ENCODE measurements at places on chromosomes 6 and 20. TPM values are rescaled to one million over a fixed set of nuclear protein-coding genes. Genes with fewer than 3 reads are reported as not detected.
A peak's percentile ranks its signal among the peaks of the same experiment; 100 is the strongest.

- DNase-seq, result no peak
Observed at GRCh38 chr6:87738000-87738399, 36.0 kb upstream of the AKIRIN2 start.

- DNase-seq, result no peak
Observed at GRCh38 chr6:63537201-63537958, 34.9 kb upstream of the LOC128125822 start.

DNA sequence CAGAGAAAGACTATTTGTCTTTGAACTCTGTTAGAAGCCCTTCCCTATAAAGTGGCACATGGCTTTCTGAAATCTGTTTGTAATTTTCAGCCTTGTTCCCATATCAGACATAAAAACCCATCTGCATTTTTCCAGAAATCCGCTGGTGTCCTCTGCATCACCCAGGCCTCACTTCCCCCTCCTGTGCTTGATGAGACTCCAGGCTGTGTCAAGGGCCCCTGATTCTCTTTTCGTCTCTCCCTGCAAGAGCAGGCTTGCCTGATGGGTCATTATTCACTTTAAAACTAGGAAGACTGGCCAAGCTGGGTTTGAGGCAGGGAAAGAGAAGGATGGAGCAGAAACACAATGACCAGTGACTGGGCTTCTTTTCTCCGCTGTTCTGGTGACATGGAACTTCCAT, 10.6 kb upstream of the PROKR2 start:
- no peak for DNase-seq

- DNase-seq, result no peak
Observed at GRCh38 chr20:43728686-43729255, 2.0 kb upstream of the GTSF1L start.

DNA sequence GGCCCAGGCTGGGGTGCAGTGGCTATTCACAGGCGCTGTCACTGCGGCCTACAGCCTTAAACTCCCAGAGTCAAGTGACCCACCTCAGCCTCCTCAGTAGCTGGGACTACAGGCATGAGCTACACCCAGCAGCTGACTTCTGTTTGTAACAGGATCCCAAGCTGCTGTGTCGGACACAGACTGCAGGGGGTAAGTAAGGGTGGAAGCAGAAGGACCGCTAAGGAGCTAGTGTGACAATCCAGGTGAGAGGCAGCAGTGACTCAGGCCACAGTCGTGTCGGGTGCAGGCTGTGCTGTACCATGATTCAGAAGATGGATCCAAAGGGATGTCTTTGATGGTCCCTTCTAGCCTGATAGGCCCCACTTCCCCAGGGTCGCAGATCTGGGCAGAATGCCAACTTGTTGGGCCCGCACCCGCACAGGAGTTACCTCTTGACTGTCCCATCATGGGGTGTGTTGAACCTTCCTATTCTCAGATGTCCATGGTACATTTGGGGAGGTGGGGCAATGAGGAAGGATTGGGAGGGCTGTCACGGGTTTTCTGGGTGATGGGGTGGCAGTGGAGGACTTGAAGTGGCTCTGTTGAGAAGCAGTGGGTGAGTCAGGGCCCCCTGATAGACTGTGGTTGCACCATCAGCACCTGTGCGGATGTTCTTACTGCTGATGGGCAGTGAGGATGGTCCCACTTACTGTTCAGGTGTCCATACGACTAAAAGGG, 25.3 kb downstream of the AAR2 start:
- no peak for DNase-seq

DNA sequence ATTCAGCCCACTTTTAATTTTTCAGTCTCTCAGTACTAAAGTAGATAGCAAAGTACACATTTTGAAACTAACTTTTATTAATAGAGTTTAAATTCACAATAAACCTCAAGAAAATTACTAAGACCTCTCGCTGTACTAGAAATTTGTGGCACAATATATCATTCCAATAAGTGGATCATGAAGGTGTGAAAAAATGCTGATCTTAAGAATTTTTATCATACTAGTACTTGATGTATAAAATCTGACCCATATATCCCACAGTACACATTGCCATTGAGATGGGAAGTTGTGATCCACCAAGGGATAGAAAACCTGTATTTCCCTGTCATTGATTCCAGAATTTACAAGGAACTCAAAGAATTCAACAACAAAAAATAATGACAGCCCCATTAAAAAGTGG, 85.7 kb downstream of the DCDC2 start:
- no peak for DNase-seq

- DNase-seq, result no peak
Observed at GRCh38 chr6:161100072-161100471, 108.5 kb downstream of the MAP3K4 start.

DNA sequence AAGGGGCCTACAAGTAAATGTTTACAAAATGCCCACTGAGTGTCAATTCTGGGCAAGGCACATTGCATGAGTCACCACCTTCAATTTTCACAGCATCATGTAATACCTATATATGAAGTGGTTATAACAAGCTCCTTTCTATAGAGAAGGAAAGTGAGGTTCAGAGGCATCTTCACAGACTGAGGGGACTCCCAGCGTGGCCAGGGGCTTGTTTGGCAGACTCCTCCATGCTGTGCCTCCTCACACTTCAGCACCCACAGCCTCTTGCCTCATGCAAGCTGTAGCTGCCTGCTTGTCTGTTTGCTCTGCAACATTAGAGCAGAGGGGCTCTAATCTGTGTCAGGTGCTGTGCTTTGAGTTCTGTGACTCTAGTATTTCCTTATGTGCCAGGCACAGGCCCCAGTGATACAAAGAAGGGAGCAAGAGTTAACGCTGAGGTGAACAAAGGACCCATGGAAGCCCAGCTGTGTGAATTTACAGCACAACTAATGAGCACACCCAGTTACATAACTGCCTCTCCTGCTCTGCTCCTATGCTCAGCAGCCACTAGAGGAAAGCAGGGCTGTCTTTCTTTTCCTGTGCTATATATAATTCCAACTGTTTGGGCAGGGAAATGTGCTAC, 72.3 kb downstream of the ZHX3 start:
- no peak for DNase-seq

DNA sequence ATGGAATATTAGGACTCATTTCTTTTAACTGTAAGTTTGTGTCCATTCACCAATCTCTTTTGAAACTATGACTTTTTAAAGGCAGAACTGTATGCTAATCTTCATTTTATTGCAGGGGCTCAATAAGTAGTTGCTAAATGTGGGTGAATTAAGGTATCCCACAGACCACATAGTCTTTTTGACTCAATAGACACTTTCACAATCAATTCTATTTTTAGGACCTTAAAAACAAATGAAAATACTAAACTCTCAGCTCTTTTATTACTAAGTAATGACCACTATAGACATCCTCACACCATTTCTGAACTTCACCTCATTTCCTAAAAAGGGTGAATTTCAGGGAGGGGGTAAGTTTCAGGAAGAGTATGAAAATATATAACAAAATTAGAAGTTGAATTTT, 106.8 kb upstream of the BEND6 start:
- no peak for DNase-seq

- no peak for DNase-seq
Observed at GRCh38 chr6:56695702-56696101, 53.0 kb upstream of the DST start.

- peak; percentile 13 for DNase-seq
Observed at GRCh38 chr20:23161968-23162696, 76.0 kb upstream of the CD93 start.

GRCh38 chr20:9306521-9306920, 207.9 kb upstream of the LAMP5 start:
- DNase-seq, result no peak

DNA sequence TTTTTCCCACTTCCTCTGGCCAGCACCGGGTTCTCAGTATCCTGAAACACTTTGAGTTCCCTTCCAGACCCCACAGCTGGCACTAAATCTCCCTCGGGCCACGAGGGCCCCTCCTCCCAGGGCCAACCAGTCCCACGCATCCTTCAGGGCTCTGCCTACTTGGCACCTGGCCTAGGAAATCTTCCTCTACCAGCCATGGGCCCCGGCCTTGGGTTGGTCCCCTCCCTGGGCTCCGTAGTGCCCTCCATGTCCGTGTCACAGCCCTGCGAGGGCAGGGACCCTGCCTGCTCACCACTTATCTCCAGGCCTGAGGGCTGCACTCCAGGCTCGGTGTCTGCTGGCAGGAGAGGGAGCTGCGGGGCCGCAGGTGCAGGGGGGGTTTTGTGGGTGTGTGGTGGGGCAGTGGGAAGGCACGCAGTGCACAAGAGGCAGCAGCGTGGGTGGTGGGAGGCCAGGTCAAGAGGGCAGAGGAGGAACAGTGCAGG, 48.8 kb upstream of the CDH22 start:
- DNase-seq, result no peak

GRCh38 chr6:20712011-20712410, 177.8 kb downstream of the CDKAL1 start:
- no peak for DNase-seq

DNA sequence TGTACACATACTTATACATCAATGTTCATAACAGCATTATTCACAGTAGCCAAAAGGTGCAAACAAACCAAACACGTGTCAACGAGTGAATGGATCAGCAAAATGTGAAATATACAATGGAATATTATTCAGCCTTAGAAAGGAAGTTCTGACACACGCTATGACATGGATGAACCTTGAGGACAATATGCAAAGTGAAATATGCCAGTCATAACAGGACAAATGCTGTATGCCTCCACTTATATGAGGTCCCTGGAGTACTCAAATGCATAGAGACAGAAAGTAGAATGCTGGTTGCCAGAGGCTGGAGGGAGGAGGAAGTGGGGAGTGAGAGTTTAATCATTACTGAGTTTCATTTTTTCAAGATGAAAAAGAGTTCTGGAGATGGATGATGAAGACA, 37.8 kb upstream of the IGF2R start:
- DNase-seq, result no peak

- DNase-seq, result no peak
Observed at GRCh38 chr20:32365564-32365963, 7.4 kb downstream of the ASXL1 start.

GRCh38 chr20:54019127-54019526, 51.3 kb downstream of the BCAS1 start:
- DNase-seq, result no peak

DNA sequence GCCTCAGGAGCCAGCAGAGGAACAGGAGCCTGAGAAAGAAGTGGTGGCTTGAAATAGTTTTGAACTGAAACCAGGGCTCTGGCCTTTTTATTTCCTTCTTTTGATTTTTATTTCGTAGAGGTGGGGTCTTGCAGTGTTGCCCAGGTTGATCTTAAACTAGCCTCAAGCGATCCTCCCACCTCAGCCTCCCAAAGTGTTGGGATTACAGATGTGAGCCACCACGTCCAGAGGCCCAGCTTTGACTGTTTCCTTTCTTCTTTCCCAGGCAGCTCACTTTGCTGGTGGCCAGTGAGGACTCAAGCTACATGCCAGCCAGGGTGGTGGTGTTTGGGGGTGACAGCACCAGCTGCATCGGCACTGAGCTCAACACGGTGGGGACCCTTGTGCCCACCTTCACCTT, 20.5 kb downstream of the CUL9 start:
- no peak for DNase-seq

GRCh38 chr6:45633272-45633908, 255.7 kb upstream of the SUPT3H start:
- DNase-seq, result no peak

GRCh38 chr20:23607497-23608245, 2.0 kb upstream of the CST9 start:
- no peak for DNase-seq

DNA sequence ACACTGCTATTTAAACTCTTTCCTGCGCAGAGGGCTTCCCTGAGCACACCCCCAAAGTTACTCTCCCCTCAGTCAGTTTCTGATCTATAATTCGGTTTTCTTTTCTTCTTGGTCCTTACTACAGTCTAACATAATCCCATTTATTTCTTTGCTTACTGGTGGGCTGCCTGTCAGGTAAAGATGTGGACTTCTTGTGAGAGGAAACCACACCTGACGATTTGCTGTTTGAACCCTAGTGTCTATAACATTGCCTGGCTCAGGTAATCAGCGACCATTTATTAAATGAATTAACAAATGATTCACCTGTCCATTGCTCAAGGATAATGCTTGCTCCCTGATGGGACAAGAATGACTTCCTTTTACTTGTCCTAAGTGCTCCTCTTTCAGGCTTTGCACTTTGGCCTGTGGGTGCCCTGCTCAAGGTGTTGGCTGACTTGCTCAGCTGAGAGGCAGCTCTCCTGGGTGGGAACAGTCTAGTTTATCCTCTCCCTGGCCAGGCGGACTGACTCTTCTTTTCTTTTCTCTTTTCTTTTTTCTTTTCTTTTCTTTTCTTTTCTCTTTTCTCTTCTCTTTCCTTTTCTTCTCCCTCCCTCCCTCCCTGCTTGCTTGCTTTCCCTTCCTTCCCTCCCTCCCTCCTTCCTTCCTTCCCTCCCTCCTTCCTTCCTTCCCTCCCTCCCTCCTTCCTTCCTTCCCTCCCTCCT, 233.1 kb downstream of the BCAS1 start:
- DNase-seq, result no peak

- no peak for DNase-seq
Observed at GRCh38 chr20:38805502-38805957, at the start of gene PPP1R16B. Gene PPP1R16B (plus strand): TSS chr20:38805697. CDS start chr20:38835926, 30,229 bp downstream.

- no peak for DNase-seq
Observed at GRCh38 chr20:8934362-8934761, 134.5 kb upstream of the PLCB4 start.

NFKBIE gene
- total RNA-seq, result 7.2 TPM

BIRC7 gene
- total RNA-seq, result not detected

SYTL3 gene
- total RNA-seq, result 2.7 TPM

MLIP gene
- total RNA-seq, result 11.5 TPM

FRK gene
- total RNA-seq, result 3.6 TPM

ZFP57 gene
- 0.59 TPM for total RNA-seq

ZNF335 gene
- 12.2 TPM for total RNA-seq

GNAS-AS1 gene
- 1.3 TPM for total RNA-seq

UBD gene
- total RNA-seq, result not detected

OR2J2 gene
- total RNA-seq, result not detected

SLC52A3 gene
- total RNA-seq, result 1.5 TPM

LZTS3 gene
- 2.7 TPM for total RNA-seq

NKAIN2 gene
- 0.59 TPM for total RNA-seq

Measured in skin of body (tissue), 3 donors.